ENCODE measurements at places on chromosomes 7 and 10.

DNA sequence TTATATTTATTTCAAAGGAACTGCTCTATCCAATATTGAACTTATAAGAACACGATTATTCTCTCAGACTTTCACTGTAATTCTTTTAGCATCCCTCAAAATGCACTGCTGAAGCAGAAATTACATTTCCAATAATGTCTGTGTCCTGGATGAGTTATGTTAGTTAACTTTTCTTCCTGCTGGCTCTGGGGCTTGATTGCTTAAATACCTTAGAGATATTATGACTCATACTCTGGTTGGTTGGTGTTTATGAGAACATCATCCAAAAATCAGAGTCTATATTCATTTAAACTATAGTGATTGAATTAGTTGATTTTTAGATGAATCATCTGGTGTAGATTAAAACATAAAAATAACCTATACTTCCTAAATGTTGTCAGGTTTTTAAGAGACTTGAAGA is 246.3 kb upstream of the VWC2 start:
- DNase-seq, result no peak

- no peak for DNase-seq
These were observed 32.8 kb downstream of the CPED1 start for GRCh38 chr7:121020989-121021969.

DNA sequence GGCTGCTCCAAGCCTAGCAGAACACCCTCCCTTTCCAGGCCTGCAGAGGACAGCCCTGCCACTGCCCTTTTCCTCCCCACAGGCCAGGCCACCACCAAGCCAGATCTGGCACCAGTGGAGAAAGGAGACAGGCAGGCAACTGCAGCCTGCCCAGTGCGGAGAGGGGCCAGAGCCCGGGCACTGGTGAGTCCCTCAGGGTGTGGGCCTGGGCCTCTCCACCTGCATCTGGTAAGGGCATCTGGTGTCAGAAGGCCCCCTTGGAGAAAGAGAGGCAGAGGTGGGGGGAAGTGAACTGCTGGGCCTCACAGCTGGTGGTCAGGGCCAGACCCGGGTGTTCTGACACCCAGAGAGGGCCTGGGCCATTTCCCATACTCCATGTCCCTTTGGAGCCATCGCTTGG is 27.9 kb downstream of the ZNF783 start:
- DNase-seq, result no peak

GRCh38 chr7:132077971-132078685 is 498.1 kb downstream of the PLXNA4 start:
- peak; percentile 15 for DNase-seq

GRCh38 chr7:112162784-112163506 is 43.3 kb downstream of the DOCK4 start:
- no peak for DNase-seq

GRCh38 chr7:101615446-101615845 is 13.7 kb downstream of the MYL10 start:
- no peak for DNase-seq

DNA sequence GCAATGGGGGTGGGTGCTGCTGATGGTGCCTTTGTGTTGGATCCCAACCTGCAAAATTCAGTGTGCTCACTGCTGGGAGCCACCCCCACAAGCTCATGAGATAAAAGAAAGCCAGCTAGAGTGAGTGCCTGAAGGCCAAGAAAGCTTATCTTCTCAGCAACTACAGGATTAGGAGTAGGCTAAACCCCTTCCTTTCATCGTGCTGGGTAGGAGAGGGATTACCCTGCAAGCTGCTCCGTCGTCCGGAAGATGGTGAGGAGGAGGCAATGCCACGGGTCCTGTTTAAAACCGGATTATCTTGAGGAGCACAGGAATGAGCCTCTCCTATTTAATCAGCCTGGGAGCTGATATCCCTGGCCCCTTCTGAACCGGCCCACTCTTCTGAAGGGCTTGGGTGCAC is 258.0 kb downstream of the GALNT17 start:
- DNase-seq, result no peak

GRCh38 chr10:1363446-1364121 is 307.4 kb downstream of the WDR37 start:
- no peak for DNase-seq

DNA sequence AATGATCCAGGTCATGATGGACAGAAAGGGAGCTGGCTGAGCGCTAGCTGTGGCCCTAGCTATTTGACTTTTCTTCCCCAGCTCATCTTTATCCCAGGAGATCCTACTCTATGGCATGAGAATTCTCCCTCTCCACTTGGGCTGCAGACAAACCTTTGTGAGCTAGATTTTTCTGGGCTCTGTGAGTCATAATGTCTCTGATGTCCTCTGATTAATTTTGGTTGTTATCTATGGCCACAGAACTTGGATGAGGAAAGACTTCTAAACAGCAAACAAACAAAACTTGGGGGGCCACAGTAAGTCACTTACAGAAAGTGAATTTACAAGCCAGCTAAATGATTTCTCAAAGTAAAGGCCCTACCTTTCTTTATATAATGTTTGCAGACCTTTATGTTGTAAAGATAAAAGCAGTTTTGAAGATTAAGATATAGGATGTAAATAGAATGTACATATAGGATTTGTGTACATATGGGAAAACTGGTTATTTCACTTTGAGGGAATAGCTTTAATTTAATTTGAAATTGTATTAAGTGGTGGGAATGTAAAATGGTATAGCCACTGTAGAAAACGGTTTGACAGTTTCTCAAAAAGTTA is 10.4 kb downstream of the ABLIM1 start:
- no peak for DNase-seq

- DNase-seq, result no peak
These were observed 43.8 kb downstream of the ADAMTS14 start for GRCh38 chr10:70715853-70716795.

- no peak for DNase-seq
These were observed 19.1 kb upstream of the SPOCK2 start for GRCh38 chr10:72107325-72108003.

- DNase-seq, result no peak
These were observed 446.0 kb downstream of the SUGCT start for GRCh38 chr7:40580776-40581175.

- no peak for DNase-seq
These were observed 898.6 kb downstream of the KCNMA1 start for GRCh38 chr10:76738991-76739390.

GRCh38 chr7:34131371-34131770 is 226.0 kb downstream of the BMPER start:
- no peak for DNase-seq

DNA sequence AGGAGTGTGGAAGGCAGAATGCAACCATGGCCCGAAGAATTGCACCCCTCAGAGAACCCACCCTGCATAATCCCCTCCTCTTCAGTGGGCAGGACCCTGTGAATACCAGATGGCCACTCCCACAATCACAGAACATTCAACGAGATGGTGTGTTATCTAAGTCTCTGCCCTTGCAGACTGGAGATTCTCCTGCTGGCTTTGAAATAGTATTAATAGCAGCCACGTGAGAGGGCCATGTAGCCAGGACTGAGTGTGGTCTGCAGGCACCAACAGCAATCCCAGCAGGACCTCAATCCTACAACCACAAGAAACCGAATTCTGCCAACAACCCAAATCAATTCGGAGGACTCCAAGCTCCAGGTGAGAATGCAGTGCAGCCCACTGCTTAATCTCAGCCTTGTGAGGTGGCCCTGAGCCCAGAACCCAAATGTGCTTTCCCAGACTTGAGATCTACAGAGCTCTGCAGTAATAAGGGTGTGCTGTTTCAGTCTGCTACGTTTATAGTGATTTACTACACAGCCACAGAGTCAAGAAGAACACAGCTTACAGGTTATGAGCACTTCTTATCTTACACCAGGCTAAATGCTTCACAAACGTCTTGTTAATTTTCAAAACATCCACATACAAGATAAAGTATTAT is 72.1 kb downstream of the VOPP1 start:
- no peak for DNase-seq

DNA sequence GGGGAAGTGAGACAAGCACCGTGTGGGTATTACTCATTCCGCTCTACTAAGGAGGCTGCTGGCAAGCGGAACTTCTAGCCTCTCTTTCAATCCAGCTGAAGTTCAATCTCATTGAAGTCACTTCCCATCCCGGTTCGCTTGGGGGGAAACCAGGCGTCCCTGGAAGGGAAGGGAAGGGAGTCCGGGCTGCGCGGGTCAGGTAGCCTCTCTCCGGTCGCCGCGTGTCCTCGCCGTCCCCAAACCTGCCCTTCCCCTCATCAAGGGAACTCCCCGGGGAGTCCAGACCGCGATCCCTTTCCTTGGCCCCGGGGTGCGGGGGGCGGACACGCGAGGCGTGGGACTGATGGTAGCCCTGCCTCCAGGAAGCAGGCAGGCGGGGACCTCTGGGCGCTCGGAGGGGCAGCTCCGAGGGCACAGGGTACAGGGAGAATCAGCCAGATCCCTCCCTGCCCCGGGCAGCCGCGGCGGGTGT is 598 bp upstream of the ZEB1 start:
- DNase-seq, result peak; percentile 8

- no peak for DNase-seq
These were observed 233.1 kb upstream of the CSTF2T start for GRCh38 chr10:51932530-51932929.

- no peak for DNase-seq
These were observed 50.4 kb upstream of the WNT16 start for GRCh38 chr7:121278120-121279021.

- DNase-seq, result no peak
These were observed 30.6 kb upstream of the CELF2 start for GRCh38 chr10:10987111-10987510.

DNA sequence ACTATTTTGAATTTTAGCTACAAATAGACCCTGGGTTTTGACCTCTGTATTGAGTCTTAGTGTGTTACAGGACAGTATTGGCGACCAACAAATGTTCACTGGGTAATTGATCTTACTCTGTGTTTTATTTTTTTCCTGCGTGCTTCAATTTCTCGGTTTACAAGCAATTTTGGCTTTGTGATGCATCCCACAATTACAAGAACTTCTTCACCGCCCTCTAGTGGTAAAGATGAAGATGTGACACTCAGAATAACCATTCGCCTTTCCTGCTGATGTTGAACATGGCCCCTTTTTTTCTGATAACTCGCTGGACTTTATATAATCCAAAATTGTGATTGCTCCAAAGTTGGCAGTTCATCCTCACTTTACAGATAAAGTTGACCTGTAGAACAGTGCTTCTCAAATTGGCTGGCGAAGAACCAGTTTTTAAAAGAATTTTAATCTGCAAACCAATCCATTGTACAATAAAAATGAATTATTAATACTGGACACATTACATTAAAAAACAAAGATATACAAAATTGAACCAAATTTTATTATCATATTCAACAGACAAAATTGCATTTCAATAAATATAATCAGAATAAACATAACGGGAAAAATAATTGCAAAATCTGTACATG is 20.2 kb upstream of the SMC3 start:
- DNase-seq, result no peak

DNA sequence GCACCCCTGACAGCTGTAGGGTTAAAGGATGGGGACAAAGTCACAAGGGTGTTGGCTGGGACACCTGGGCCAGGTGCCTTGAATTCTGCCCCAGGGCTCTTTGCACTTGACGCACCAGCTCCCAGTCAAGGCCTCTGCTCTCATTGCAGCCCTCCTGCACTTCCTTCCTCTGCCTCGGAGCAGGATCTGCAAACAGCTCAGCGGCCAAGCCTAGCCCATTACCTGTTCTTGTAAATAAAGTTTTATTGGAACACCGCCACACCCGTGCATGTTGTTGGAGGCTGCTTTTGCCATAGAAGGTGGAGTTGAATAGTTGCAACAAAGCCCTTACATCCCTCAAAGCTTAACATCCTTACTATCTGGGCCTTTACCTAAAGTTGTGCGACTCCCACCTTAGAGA is 483.8 kb upstream of the FOXK1 start:
- DNase-seq, result no peak

DNA sequence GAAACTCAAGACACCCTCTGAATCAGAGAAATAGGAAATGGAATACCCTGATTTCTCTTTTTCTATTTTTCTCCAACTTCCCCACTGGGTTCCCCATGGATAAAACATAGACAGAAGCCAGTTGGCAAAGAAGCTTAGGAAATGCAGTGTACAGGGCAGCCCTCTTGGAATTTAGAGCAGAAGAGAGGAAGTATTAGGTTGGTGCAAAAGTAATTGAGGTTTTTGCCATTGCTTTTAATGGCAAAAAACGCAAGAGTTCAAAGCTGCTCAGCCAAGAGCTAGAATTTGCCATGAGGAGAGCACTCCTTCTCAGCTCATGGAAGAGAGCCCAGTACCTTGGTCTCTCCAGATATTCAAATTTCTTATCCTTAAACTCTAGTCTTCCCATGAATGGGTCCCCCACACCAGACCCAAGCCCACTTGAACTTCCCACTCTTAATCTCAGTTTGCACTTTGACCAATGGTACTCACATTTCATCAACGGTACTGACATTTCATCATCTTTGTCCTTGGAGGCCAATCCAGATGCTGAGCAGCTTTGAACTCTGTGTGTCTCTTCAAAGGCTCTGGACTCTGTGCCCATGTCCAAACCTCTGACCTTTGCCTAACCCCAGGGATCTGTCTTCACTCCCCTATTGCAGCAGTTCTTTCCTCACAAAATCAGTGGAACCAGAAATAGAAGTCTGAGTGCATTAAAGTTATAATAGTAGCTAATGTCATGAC is 73.2 kb upstream of the PPP1R3C start:
- no peak for DNase-seq

- DNase-seq, result no peak
These were observed 1.0 kb downstream of the LRCH4 start for GRCh38 chr7:100584683-100585510.

GRCh38 chr10:25441270-25441669 is 266.5 kb downstream of the GPR158 start:
- no peak for DNase-seq

GRCh38 chr7:134842062-134842461 is 62.6 kb downstream of the CALD1 start:
- no peak for DNase-seq

DNA sequence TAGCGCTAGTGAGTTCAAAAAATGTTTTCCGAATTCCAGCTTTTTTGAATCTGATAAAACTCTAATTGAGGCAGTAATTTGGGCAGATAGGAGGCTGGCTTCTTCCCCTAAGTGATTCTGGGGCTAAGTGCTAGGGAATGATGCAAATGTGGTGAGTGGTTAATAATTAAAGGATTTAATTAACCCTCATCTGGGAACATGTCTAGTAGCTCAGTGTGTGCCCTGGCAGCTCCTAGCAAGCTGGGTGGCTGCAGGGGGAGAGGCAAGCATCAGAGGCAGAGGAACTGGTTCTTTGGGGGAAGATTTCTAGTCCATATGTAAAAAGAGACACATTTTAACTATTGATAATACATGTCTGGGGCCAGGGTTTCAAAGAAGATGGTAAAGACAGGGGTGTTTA is 354.5 kb downstream of the WDR11 start:
- no peak for DNase-seq

GRCh38 chr7:44999245-45000092 is 532 bp upstream of the CCM2 start:
- DNase-seq, result peak; percentile 98
